ENCODE measurements at places on chromosomes 5 and 9. TPM values are rescaled to one million over a fixed set of nuclear protein-coding genes. Genes with fewer than 3 reads are reported as not detected.

DNA sequence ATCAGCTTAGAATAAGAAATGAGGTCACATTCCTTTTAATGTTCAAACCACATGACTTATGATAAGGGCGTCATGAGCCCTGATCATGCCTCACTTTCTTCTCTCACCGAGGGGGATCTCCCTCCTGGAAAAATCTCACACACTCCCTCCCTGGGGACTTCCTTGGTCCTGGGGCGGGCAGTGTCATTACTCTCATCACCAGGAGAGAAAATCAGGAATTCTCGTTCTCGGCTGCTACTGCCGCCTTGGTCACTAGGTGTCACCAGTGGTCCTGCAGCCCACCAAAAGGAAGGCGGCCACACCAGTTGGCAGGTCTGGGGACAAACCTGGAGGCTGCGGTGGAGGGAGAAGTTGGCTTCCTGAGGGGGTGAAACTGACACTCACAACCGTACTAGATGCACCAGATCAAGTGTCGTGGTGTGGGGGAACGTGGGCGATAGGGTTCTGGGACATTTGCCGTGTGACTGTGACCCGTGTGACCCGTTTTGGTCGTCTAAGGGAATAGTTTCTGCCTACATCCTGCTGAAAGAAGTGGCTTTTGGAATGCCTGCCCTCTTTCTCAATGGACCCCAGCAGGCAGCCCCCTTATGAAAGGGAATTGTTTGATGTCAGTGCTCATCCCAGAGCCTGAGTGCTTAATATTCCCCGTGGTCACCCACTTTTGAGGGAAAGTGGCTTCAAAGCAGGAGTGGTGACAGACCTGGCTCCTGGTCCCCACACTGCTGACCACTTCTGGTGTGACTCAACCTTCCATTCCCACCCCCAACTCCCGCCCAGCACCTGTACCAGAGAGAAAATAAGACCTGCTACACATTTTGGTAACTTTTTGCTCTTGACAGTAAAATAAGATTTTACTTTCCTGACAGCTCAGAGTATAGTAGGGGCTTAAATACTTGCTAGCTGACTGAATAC, 63.2 kb downstream of the ACER2 start:
- DNase-seq = peak; percentile 83
- no peaks in the 10 kb centered on the region for H3K27me3 ChIP-seq
- no peak overlapping the region for H3K27ac ChIP-seq
- no peak overlapping the region for H3K4me3 ChIP-seq
- H3K4me1 ChIP-seq = no peaks in the 10 kb centered on the region

DNA sequence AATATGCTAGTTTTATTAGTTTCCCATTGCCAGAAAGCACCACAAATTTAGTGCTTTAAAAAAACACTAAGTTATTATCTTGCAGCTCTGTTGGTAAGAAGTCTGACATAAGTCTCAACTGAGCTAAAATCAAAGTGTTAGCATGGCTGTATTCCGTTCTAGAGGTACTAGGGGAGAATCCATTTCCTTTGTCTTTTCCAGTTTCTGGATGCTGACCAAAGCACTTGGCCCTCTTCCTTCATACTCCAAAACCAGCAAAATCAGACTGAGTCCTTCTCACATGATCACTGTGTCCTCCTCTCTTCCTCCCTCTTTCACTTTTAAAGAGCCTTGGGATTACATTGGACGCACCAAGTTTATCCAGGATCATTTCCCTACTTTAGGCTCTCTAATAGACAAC, 9.5 kb downstream of the CDH18 start:
- no peaks in the 10 kb centered on the region for H3K36me3 ChIP-seq
- no peaks in the 10 kb centered on the region for H3K4me1 ChIP-seq
- no peak overlapping the region for H3K4me3 ChIP-seq
- no peak for DNase-seq
- no peak overlapping the region for H3K27ac ChIP-seq
- no peaks in the 10 kb centered on the region for H3K27me3 ChIP-seq

GRCh38 chr5:38347896-38348295, 89.5 kb downstream of the EGFLAM start:
- no peak for DNase-seq
- no peak overlapping the region for H3K4me3 ChIP-seq
- 0 out of 2 replicates have a peak, but pooled peaks cover 2% of the 10 kb centered on the region for H3K4me1 ChIP-seq
- H3K36me3 ChIP-seq = no peaks in the 10 kb centered on the region
- H3K27me3 ChIP-seq = no peaks in the 10 kb centered on the region
- no peak overlapping the region for H3K27ac ChIP-seq

The PDZD2 gene
- total RNA-seq = 19.8 TPM

The ITGA1 gene
- total RNA-seq = 12.0 TPM

DNA sequence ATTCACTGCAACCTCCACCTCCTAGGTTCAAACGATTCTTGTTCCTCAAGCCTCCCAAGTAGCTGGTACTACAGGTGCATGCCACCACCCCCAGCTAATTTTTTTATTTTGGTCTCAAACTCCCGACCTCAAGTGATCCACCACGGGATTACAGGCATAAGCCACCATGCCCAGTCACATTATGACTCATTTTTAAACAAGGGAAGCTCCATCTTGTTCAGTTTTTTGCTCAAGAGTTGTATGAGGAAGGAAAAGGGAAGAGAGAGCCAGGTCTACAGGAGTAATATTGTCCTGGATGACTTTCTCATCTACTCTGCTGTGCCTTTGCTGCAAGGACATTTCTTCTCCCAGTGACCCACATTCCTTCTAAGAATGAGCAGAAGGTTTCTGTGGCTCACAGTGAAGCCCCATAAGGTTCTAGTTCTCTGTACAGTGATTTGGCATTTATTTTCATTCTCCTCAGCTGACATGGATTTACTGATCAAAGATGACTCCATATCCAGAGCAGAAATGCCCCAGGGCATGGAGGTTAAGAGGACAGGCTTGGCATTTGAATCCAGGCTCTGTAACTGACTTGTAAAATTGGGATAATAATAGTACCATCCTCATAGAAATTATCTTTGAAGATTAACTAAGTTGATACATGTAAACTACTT, 153.5 kb downstream of the CDH6 start:
- H3K4me1 ChIP-seq = no peaks in the 10 kb centered on the region
- H3K36me3 ChIP-seq = no peaks in the 10 kb centered on the region
- H3K27me3 ChIP-seq = no peaks in the 10 kb centered on the region
- no peak overlapping the region for H3K4me3 ChIP-seq

The KIF4B gene
- total RNA-seq = not detected

GRCh38 chr9:38439291-38439915, 15.1 kb upstream of the IGFBPL1 start:
- H3K36me3 ChIP-seq = no peaks in the 10 kb centered on the region
- H3K4me3 ChIP-seq = no peak overlapping the region
- no peak for DNase-seq
- H3K4me1 ChIP-seq = peaks cover 4% of the 10 kb centered on the region
- H3K27me3 ChIP-seq = no peaks in the 10 kb centered on the region

- H3K27ac ChIP-seq = no peak overlapping the region
- H3K4me1 ChIP-seq = peaks cover 3% of the 10 kb centered on the region
- no peak overlapping the region for H3K4me3 ChIP-seq
- H3K27me3 ChIP-seq = no peaks in the 10 kb centered on the region
- DNase-seq = no peak
Observed at GRCh38 chr9:14021871-14022525, 291.9 kb downstream of the NFIB start.

- H3K4me1 ChIP-seq = no peaks in the 10 kb centered on the region
- H3K27me3 ChIP-seq = no peaks in the 10 kb centered on the region
- no peak overlapping the region for H3K4me3 ChIP-seq
- H3K27ac ChIP-seq = no peak overlapping the region
Observed at GRCh38 chr5:149839761-149840160, 104.8 kb downstream of the PDE6A start.

The ANGPTL2 gene
- 7.1 TPM for total RNA-seq

DNA sequence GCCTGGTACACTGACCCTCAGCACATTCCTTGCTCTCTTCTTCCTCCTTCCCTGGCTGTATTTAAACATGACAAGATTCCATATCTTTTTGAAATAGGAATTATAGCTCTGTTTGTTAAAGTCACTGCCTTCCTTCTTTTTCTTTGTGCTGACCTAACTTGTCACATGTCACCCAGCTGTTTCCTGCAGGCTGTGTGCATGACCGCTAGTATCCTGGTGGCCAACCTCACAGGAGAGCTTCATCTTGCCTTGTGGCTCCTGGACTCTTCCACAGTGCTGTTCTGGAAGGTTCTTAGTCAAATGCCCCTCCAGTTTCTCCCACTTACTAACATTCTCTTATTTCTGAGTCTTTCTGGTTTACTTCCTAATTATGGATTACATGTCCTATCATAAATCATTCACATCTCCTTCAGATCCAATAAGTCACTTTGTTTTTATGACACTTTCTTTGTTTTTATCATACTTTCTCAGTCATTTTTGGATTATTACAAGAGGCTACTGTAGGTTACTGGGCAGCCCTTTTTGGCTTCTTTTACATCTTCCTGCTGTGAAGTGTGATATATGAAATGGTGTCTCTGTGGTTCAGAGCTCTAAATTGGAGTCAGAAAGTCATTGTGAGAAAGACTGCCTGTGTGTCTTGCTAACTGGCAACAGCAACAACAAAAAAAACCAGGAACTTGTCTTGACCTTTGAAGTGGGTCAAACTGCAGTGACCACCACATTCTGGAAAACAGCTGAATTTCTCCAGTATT, 463.6 kb upstream of the DAP start:
- no peaks in the 10 kb centered on the region for H3K27me3 ChIP-seq
- H3K36me3 ChIP-seq = no peaks in the 10 kb centered on the region
- no peak for DNase-seq
- H3K27ac ChIP-seq = no peak overlapping the region

The GPR150 gene
- not detected for total RNA-seq

DNA sequence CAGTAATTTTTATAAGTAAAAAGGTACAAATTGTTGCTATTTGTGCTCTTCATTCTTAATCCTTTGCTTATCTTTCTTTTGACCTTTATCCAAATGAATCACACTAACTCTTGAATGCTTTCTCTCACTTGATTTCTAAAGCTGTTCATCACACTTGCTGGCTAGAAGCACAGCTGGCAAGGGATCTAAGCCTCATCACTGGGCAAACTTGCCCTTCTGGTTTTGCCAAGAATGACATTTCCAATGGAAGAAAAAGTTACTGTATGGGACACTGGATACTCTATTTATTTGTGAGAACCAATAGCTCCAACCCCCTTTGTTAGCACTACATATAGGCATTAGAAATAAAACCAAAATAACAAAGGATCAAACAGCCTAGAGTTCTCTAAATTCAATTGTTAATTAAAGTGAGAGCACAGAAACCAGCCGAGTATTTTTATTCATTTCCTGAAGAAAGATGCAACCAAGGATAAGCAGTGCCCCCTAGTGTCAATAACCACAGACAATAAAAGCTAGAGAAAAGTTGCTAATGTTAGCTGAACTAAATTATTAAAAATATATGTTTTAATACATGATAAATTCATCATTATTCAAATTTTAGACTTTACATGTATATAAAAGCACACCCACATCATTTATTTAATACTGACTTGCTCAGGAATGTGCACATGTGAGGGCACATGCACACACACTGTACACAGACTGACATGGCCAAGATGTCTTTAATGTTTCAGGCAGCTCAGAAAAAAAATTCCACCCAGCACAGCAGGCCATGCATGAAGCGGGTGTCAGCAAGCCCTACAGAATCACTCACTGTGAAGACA, 59.8 kb upstream of the POU5F2 start:
- no peak overlapping the region for H3K27ac ChIP-seq
- H3K4me3 ChIP-seq = no peak overlapping the region
- H3K4me1 ChIP-seq = no peaks in the 10 kb centered on the region

The ADRA1B gene
- total RNA-seq = not detected

GRCh38 chr5:40405996-40406740, 273.5 kb upstream of the PTGER4 start:
- no peaks in the 10 kb centered on the region for H3K4me1 ChIP-seq
- no peak overlapping the region for H3K27ac ChIP-seq
- DNase-seq = no peak
- H3K27me3 ChIP-seq = no peaks in the 10 kb centered on the region
- H3K36me3 ChIP-seq = no peaks in the 10 kb centered on the region

GRCh38 chr9:112380102-112380824, at the start of gene HSDL2:
Gene HSDL2 (plus strand): TSS chr9:112380108. CDS start chr9:112380164, 56 bp downstream.
- H3K36me3 ChIP-seq = no peaks in the 10 kb centered on the region
- H3K27me3 ChIP-seq = no peaks in the 10 kb centered on the region
- peak within 1 kb of the TSS; percentile 89 for H3K4me3 ChIP-seq
- peak within 1 kb of the TSS; percentile 96 for H3K27ac ChIP-seq

The PDGFRB gene
- 11.3 TPM for total RNA-seq

DNA sequence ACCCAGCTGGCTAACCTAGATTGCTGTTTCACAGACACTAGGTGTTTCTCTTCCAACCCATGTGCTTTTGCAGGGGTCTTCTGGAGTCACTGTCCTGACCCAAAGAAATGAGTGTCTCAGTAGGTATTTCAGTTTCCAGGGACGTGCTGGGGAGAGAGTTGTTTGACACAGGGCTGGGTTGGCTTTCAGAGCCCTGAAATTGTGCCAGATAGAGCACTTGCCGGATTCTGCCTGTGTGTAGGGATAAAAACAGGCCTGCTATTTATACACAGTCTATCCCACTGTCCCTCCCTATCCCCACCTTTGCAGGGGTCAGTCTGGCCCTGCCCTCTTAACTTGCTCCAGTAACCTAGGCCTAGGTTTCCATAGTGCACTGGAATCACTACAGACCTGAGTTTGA, 957 bp upstream of the HBEGF start:
- H3K4me1 ChIP-seq = peaks cover 14% of the 10 kb centered on the region
- H3K27ac ChIP-seq = no peak overlapping the region
- no peak for DNase-seq

The GAPT gene
- not detected for total RNA-seq

The RNF183 gene
- not detected for total RNA-seq

- no peaks in the 10 kb centered on the region for H3K27me3 ChIP-seq
- no peak for DNase-seq
- H3K36me3 ChIP-seq = no peaks in the 10 kb centered on the region
Observed at GRCh38 chr5:142816531-142817430, 46.6 kb downstream of the ARHGAP26 start.

- no peaks in the 10 kb centered on the region for H3K27me3 ChIP-seq
- no peaks in the 10 kb centered on the region for H3K4me1 ChIP-seq
- no peak for DNase-seq
- no peak overlapping the region for H3K27ac ChIP-seq
Observed at GRCh38 chr5:99088309-99088708, 159.5 kb upstream of the CHD1 start.

GRCh38 chr9:83384214-83384613, 154.0 kb downstream of the FRMD3 start:
- no peak for DNase-seq
- no peak overlapping the region for H3K4me3 ChIP-seq
- H3K27ac ChIP-seq = no peak overlapping the region
- H3K27me3 ChIP-seq = no peaks in the 10 kb centered on the region
- no peaks in the 10 kb centered on the region for H3K36me3 ChIP-seq

DNA sequence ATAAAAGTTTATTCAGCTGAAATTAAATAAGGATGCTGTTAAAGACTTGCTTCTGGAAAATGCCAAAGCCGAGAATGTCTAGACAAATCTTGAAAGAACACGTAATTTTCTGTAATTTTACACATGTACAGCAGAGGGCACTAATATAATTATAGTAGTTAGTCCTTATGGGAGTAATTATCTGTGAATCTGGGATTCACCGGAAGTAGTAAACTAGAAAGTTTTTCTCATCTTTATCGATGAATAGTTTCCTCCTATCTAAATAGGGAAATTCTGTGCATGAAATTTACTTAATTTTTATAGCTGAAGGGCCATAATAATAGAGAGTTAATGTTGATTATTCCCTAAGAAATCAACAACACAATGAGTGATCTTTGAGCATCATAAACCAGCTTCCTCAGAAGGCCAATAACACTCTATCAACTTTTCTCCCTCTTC, 18.4 kb upstream of the CNTLN start:
- no peaks in the 10 kb centered on the region for H3K27me3 ChIP-seq
- H3K27ac ChIP-seq = no peak overlapping the region
- no peaks in the 10 kb centered on the region for H3K4me1 ChIP-seq

GRCh38 chr5:65791712-65792673, 70.0 kb downstream of the NLN start:
- H3K27me3 ChIP-seq = no peaks in the 10 kb centered on the region
- no peak overlapping the region for H3K4me3 ChIP-seq
- no peaks in the 10 kb centered on the region for H3K4me1 ChIP-seq
- no peak for DNase-seq
- peaks cover 28% of the 10 kb centered on the region for H3K36me3 ChIP-seq
- H3K27ac ChIP-seq = no peak overlapping the region

The SPZ1 gene
- total RNA-seq = not detected
